Astrocyte of the cerebellum (primary cell): ENCODE measurements at places on chromosomes 13 and 19.

- no peak for DNase-seq
Observed at GRCh38 chr13:31115616-31116015, 46.1 kb downstream of the HSPH1 start.

GRCh38 chr13:103354171-103354570 lies 288.0 kb upstream of the SLC10A2 start:
- DNase-seq, result no peak

- DNase-seq, result no peak
Observed at GRCh38 chr19:56760842-56761241, 79.7 kb downstream of the PEG3 start.

DNA sequence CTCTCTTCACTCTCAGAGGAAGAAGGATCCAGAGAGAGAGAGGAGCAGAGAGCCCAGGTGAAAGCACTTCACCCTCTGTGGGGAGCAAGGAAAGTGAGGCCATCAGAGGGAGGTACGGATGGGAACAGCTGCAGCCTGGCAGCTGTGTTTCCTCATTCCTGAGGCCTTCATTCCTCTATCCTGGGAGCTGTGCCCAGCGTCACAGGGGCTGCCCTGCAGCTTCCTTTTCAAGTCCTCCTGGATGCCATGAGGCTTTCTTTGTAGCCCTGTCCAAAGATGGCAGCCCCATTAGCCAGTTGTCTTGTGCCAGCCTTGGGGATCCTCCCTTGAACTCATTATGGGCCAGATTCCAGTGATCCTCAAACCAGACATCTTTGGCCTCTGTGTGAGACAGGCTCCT lies 76.8 kb upstream of the PCDH8 start:
- no peak for DNase-seq

- no peak for DNase-seq
Observed at GRCh38 chr13:99656844-99657381, 155.6 kb downstream of the TM9SF2 start.

- DNase-seq, result no peak
Observed at GRCh38 chr19:1811472-1811894, 593 bp downstream of the ATP8B3 start.

- DNase-seq, result no peak
Observed at GRCh38 chr13:30052120-30052519, 201.7 kb upstream of the UBL3 start.
